ENCODE measurements at places on chromosomes 3 and 15.

DNA sequence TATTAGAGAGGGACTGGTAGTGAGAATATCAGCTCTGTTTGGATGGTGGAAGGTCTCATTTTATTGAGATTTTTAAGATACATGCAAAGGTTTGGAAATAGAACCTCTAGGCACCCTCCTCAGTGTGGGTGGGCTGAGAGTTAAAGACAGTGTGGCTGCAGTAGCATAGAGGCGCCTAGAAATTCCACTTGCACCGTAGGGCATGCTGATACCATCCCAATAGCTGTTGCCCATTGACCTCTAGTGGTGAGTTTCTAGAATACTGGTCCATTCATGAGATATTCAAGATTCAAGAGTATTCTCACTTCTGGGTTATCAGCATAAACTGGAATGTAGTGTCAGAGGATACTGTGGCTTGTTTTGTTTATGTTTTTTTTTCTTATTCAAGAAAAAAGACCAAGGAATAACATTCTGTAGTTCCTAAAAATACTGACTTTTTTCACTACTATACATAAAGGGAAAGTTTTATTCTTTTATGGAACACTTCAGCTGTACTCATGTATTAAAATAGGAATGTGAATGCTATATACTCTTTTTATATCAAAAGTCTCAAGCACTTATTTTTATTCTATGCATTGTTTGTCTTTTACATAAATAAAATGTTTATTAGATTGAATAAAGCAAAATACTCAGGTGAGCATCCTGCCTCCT lies 87.2 kb downstream of the TGFBR2 start:
- peak; percentile 13 for DNase-seq

- DNase-seq: no peak
Observed at GRCh38 chr3:123292321-123293310, 90.9 kb downstream of the SEC22A start.

DNA sequence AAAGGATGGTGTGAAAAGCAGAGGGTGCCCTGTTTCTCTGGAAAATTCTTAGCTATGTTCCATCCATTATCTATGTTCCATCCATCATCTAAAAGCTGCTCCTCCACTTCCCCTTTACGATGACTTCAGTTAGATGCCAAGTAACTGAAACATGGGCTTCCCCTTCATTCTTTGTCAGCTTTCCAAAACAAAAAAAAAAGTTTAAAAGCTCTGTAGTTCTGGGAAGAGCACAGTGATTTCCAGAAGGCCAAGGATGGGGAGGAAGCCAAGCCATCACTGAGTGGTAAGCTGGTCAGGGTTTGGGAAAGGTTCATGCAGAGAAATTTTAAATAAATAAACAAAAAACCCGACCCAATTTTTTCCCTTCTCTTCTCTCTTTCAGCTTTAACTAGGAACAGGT lies 111.5 kb downstream of the CFAP44 start:
- no peak for DNase-seq

DNA sequence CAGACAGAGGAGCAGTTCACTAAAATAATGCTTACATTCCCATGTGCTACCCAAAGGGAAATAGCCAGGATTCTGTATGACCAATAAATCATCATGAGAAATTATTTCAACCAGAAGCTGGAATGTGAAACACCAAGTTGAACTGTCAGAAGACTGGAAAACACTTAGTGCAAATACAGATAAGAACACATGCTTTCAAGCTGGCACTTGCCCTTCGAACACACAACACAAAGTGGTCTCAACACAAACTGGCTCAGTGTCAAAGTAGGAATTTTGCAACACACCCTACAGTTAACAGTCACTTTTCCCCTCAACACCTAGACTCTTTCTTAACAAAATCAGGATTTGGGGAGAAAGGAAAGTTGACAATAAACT lies 1.3 kb downstream of the FSD2 start:
- DNase-seq: no peak

DNA sequence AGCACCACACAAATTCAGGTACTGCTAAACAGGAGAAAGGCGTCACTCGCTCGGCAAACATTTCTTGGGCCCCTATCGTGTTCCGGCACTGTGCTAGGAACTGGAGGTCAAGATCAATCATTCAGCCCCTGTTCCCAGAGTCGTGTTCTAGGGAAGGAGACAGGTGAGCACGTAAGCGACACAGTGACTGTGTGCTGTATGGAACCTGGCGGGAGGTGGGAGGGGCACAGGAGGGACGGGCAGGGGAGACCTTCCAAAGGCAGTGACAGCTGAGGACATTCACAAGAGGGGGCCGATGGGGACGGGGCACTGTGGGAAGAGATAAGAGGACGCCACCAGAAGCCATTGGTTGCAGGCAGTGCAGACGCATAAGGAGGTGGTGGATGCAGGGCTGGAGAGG lies 32.2 kb downstream of the BDH1 start:
- no peak for DNase-seq

DNA sequence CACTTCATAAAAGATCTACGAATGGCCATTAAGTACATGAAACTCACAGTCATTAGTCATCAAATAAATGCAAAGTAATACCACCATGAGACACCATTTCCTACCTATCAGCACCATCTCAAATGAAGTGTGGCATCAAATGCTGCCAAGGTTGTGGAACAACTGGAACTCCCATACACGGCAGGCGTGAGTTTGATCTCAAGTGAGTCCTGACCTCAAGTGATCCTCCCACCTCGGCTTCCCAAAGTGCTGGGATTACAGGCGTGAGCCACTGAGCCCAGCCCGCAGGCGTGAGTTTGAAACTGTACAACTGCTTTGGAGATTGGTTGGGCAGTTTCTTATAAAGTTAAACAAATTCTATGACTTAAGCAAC lies 28.8 kb upstream of the HDAC11 start:
- DNase-seq: peak; percentile 8

DNA sequence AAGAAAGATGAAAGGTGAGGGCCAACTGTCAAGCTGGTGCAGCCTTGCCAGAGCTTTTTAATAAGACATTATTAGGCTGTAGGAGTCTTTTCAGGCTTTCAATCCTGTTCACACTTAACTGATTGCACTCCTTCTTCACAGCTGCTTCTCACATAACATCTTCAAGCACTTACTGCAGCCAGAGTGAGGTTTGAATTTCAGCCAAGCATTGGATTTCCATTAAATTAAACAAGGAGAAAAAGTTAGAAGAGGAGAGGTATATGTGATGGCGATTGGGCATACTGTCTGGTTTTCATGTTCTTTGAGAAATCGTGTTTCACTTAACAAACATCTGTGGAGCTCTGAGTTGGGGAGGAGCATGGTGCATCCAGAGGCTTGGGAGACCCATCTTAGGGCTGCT lies 392.8 kb upstream of the LRRC3B start:
- DNase-seq: no peak

- DNase-seq: no peak
Observed at GRCh38 chr3:127325629-127325961, 37.7 kb upstream of the PRR20G start.

DNA sequence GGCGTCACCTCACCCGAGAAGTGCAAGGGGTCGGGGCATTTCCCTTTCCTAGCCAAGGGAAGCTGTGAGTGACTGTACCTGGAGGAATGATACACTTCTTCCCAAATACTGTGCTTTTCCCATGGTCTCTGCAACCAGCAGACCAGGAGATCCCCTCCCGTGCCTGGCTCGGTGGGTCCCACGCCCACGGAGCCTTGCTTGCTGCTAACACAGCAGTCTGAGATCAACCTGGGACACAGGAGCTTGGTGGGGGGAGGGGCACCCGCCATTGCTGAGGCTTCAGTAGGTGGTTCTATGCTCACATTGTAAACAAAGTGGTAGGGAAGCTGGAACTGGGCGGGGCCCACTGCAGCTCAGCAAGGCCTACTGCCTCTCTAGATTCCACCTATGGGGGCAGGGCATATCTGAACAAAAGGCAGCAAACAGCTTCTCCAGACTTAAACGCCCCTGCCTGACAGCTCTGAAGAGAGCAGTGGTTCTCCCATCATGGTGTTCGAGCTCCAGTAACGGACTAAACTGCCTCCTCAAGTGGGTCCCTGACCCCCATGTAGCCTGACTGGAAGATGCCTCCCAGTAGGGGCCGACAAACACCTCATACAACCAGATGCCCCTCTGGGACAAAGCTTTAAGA lies 31.4 kb upstream of the ABHD5 start:
- no peak for DNase-seq

- DNase-seq: no peak
Observed at GRCh38 chr3:156642750-156643728, 31.4 kb upstream of the TIPARP start.
